Fibroblast of skin of right biceps (primary cell): ENCODE measurements at places on chromosomes 16 and 17.

- DNase-seq, result no peak
These were observed 9.8 kb upstream of the SOST start for GRCh38 chr17:43768382-43768781.

DNA sequence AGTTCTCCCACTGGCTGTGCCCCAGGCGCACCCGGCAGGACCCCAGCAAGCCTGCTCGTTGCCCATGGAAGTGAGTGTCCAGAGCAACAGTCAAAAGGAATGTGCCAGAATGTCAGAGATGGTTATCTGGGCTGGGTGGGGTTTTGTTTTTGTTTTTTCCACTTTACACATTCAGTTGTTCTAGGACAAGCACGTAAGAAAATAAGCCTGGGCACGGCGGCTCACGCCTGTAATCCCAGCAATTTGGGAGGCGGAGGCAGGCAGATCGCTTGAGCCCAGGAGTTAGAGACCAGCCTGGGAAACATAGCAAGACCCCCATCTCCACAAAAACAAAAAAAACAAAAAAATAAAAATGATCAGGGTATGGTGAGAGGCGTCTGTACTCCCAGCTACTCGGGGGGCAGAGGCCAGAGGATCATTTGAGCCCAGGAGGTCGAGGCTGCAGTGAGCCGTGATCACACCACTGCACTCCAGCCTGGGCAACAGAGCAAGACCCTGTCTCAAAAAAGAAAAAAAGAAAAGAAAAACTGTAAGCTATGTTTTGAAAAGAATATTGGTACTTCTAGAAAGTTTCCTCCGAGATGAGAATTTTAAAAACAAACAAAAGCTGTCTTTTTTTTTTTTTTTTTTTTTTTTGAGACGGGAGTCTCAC lies 8.3 kb downstream of the NDUFAF8 start:
- no peak for DNase-seq

- DNase-seq, result peak; percentile 53
These were observed at the start of gene DERL2 for GRCh38 chr17:5485270-5486205. Gene DERL2 (minus strand): TSS chr17:5486178. CDS start chr17:5486161, 17 bp downstream.

DNA sequence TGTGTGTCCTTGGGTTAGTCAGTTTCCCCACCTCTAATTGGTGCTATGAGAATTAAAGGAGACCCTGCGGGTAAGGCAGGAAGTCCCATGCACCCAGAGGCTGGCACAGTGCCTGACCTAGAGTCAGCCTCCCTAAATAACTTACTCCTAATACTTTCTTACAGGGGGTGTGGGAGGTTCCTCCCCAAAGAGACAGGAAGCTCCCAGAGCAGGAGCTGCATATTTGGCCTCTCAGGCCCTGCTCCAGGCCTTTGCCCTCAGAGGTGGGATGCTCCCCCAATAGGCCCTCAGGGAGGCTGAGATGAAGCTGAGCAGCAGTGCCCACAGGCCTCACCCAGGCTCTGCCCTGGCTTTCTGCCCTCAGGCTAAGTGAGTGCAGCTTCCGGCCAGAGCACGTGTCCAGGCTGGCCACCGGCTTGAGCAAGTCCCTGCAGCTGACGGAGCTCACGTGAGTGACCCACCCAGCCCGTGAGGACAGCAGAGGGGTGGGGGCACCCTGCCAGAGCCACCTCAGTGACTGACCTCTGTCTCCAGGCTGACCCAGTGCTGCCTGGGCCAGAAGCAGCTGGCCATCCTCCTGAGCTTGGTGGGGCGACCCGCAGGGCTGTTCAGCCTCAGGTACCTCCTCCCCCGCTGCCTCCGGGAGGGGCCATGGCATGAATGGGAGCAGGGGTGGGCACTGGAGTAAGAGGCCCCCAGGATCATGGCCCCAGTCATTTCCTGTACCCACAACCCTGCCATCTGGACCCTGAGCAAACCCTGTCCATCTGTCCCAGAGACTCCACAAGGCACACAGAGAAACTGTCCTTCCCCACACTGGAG lies 31.1 kb upstream of the CPNE2 start:
- DNase-seq, result peak; percentile 59

DNA sequence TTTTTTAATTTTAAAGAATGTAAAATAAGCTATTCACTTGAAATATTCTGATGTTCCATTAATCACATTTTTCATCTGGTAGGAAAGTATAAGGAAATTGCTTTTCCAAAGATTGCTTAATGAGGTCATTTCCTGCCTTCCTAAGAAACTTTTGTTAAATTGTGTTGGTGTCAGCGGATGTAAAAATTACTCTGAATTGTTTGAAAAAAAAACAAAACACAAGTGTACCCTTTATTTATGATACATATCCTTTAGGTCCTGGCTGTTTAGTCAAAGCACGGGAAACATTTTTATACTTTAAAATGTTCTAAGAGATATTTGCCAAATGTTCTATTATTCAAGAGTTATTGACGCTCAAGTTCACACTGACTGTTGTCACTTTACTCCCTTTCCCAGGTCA lies 1357.4 kb upstream of the GOT2 start:
- no peak for DNase-seq

GRCh38 chr16:22969567-22969966 lies 155.6 kb downstream of the HS3ST2 start:
- no peak for DNase-seq

- peak; percentile 42 for DNase-seq
These were observed 994 bp downstream of the CLTC start for GRCh38 chr17:59620518-59621259.

DNA sequence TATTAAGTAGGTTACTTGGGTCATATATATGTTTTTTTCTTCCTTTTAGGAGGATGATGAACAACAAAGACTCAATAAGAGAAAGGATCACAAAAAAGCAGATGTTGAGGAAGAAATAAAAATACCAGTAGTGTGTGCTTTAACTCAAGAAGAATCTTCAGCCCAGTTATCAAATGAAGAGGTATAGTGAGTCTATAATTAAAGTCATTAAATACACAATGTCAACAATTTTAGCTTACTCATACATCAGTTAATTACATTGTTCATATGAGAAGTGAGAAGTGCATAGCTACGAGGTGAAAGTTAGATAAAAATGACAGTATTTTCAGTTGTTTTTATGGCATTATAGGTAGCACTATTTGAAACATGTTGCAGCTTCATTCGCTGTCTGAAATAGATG lies 65.2 kb downstream of the NUP88 start:
- DNase-seq, result no peak

DNA sequence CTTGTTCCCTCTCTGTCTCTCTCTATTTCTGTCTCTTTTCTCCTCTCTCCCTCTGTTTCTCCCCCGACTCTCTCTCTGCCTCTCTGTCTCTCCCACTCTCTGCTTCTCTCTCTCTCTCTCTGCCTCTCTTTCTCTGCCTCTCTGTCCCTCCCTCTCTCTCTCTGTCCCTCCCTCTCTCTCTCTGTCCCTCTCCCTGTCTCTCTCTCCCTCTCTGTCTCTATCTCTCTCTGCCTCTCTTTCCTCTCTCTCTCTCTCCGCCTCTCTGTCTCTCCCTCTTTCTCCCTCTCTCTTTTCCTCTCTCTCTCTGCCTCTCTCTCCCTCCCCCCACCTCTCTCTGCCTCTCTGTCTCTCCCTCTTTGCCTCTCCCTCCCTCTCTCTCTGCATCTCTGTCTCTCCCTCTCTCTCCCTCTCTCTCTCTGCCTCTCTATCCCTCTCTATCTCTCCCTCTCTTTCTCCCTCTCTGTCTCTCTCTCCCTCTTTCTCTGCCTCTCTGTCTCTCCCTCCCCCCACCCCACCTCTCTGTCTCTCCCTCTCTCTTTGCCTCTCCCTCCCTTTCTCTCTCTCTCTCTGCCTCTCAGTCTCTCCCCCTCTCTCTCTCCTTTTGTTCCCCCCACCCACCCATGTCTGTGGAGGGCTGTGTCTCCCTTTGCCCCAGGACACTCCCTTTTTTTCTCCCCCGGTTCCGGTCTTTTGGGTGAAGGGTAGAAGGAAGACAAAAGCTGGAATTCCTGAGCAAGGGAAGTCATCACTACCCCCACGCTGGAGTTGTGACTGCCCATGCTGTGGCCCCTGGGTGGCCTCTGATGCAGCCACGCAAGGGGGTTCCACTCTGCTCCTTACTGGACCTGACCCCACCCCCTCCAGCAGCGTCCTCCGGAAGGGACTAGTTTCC lies 27.1 kb upstream of the MGAT5B start:
- DNase-seq, result peak; percentile 7

GRCh38 chr17:62902531-62903220 lies 63.4 kb upstream of the TANC2 start:
- DNase-seq, result no peak

- no peak for DNase-seq
These were observed 1.9 kb downstream of the GPR142 start for GRCh38 chr17:74369221-74369620.

- DNase-seq, result peak; percentile 49
These were observed 81.0 kb downstream of the MYH11 start for GRCh38 chr16:15775663-15776304.

- DNase-seq, result no peak
These were observed 47.8 kb upstream of the RASL10B start for GRCh38 chr17:35683591-35683990.

GRCh38 chr17:38327936-38328335 lies 15.8 kb downstream of the GPR179 start:
- DNase-seq, result no peak

DNA sequence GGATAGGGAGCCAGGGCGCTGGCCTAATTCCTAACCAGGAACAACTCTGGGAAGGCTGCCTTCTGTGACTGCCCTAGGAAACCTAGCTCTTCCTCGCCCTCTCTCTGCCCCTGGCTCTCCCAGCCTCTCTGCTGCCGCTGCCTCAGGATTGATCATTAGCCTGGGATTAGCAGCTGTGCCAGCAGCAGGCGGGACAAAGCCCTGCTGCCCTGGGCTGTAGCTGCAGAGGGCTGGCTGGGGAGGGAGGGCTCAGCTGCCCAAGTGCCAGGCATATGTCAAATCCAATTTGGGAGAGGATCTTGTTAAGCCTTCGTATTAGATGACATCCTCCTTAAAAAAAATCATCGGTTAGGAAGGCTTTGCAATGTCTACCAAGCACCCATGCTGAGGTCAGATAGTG lies 144.8 kb upstream of the CCL2 start:
- no peak for DNase-seq

DNA sequence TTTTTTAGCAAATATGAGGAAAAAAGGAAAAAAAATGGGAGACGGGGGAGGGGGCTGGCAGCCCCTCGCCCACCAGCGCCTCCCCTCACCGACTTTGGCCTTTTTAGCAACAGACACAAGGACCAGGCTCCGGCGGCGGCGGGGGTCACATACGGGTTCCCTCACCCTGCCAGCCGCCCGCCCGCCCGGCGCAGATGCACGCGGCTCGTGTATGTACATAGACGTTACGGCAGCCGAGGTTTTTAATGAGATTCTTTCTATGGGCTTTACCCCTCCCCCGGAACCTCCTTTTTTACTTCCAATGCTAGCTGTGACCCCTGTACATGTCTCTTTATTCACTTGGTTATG lies 1.2 kb upstream of the TMEM88 start:
- DNase-seq, result no peak

GRCh38 chr17:28547096-28547622 lies 5.3 kb downstream of the UNC119 start:
- no peak for DNase-seq

- no peak for DNase-seq
These were observed 5.3 kb downstream of the HMOX2 start for GRCh38 chr16:4481526-4481925.

GRCh38 chr17:72053449-72053848 lies 67.4 kb upstream of the SOX9 start:
- no peak for DNase-seq

- peak; percentile 65 for DNase-seq
These were observed 1.0 kb upstream of the KRTAP4-2 start for GRCh38 chr17:41178843-41179616.

DNA sequence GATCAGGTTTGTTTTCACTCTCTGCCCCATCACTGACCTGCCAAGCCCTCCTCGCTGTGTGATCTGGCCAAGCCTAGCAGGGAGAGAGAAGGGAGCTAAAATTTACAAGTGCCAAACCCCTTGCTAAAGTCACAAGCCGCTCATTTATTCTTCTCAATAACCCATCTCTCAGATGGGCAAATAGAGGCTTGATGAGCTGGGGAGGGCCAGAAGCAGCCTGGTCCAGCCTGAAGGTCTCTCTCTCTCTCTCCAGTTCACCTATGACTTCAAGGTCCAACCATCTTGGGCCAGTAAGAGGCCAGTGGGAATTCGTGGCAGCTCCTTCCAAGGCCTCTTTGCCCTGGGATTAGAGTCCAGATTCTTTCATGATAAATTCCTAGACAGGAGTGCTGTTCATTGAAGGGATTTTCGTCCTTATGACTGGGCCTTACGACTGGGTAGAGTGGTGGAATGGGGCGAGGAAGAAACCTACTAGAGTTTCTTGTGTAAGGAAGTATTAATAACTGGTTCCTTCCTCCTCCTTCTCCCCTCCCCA lies 3.4 kb downstream of the CA7 start:
- DNase-seq, result no peak

DNA sequence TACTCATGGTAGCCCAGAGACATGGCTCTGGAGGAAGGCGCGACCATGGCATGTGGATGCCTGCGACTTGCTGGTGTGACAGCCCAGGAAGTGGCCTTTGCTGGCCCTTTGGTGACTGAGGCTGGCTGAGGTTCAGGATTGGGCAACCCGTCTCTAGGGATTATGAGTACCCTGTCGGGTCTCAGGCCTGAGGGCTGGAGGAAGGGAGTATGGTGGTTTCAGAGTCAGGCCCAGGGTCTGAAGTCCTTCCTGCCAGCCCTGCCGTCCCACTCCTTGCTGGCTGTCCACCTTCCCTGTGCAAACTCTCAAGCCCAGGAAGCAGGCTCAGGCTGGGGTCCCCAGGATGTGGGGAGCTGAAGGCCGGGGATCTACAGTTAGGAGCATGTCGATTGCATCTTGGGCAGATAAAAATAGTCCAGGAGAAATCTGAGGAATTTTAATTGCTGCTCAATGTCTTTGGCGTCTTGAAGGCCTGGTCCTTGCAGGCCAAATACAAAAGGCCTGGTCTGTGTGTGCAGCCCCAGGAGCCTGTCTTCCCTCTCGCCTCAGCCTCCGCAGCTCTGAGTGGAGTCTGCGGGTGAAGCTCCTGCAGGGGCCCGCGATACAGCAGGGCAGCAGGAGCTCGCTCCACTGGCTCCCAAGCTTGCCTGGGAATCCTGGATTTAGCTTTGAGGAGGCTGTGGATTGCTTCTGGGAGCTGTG lies 52.5 kb downstream of the NKD1 start:
- DNase-seq, result peak; percentile 39

GRCh38 chr17:67628580-67629013 lies 89.1 kb upstream of the NOL11 start:
- no peak for DNase-seq
